ENCODE measurements at places on chromosomes 4 and X. TPM values are rescaled to one million over a fixed set of nuclear protein-coding genes. Genes with fewer than 3 reads are reported as not detected.

The GLRB gene
- not detected for total RNA-seq

The RBM46 gene
- total RNA-seq, result not detected

The CDS1 gene
- 0.33 TPM for total RNA-seq

The HSD17B13 gene
- total RNA-seq, result 0.44 TPM

The FOXP3 gene
- 23.6 TPM for total RNA-seq

The MTM1 gene
- 30.5 TPM for total RNA-seq

The ZDHHC15 gene
- total RNA-seq, result 0.11 TPM

The SEL1L3 gene
- total RNA-seq, result 69.7 TPM

The PDE5A gene
- total RNA-seq, result 0.82 TPM
